ENCODE measurements at places on chromosomes 13 and 19. TPM values are rescaled to one million over a fixed set of nuclear protein-coding genes. Genes with fewer than 3 reads are reported as not detected.

IFNL1 gene
- not detected for total RNA-seq

DNA sequence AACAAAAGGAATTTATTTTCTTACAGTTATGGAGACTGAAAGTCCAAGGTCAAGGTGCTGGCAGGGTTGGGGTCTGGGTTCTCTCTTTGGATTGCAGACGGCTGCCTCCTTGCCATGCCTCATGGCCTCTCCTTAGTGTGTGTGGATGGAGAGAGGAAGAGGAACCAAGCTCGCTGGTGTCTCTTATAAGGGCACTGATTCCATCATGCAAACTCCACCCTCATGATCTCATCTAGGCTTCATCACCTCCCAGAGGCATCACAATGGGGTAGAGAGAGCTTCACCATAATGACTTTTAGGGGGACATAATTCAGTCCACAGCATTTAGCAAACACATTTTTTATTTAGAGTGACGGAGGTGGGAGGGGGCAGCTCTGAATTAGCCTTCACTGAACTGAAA is 104.9 kb upstream of the ABCC4 start:
- H3K27me3 ChIP-seq: peaks cover 9% of the 10 kb centered on the region
- no peak overlapping the region for H3K27ac ChIP-seq
- no peaks in the 10 kb centered on the region for H3K36me3 ChIP-seq
- no peak for DNase-seq
- peaks cover 10% of the 10 kb centered on the region for H3K4me1 ChIP-seq

GRCh38 chr19:9941231-9941630 is 4.9 kb upstream of the OLFM2 start:
- H3K4me3 ChIP-seq: no peak overlapping the region
- DNase-seq: no peak

GRCh38 chr13:103935117-103935516 is 868.9 kb upstream of the SLC10A2 start:
- H3K4me3 ChIP-seq: no peak overlapping the region
- H3K4me1 ChIP-seq: no peaks in the 10 kb centered on the region
- no peaks in the 10 kb centered on the region for H3K36me3 ChIP-seq
- no peak for DNase-seq

GRCh38 chr13:35832551-35832950 is 298.6 kb downstream of the DCLK1 start:
- no peaks in the 10 kb centered on the region for H3K4me1 ChIP-seq
- H3K27me3 ChIP-seq: no peaks in the 10 kb centered on the region
- no peak overlapping the region for H3K27ac ChIP-seq
- DNase-seq: no peak
- no peak overlapping the region for H3K4me3 ChIP-seq

ALG5 gene
- total RNA-seq: 28.2 TPM

- H3K27ac ChIP-seq: no peak overlapping the region
- no peaks in the 10 kb centered on the region for H3K36me3 ChIP-seq
- no peak for DNase-seq
- peaks cover 18% of the 10 kb centered on the region for H3K4me1 ChIP-seq
Measured at GRCh38 chr19:30686176-30686820, 314.1 kb downstream of the ZNF536 start.

GRCh38 chr19:11578258-11579142 is 1.1 kb upstream of the ACP5 start:
- H3K4me3 ChIP-seq: peak overlapping the region; percentile 43
- peaks cover 25% of the 10 kb centered on the region for H3K4me1 ChIP-seq
- peak overlapping the region; percentile 33 for H3K27ac ChIP-seq

GIPR gene
- not detected for total RNA-seq

DNA sequence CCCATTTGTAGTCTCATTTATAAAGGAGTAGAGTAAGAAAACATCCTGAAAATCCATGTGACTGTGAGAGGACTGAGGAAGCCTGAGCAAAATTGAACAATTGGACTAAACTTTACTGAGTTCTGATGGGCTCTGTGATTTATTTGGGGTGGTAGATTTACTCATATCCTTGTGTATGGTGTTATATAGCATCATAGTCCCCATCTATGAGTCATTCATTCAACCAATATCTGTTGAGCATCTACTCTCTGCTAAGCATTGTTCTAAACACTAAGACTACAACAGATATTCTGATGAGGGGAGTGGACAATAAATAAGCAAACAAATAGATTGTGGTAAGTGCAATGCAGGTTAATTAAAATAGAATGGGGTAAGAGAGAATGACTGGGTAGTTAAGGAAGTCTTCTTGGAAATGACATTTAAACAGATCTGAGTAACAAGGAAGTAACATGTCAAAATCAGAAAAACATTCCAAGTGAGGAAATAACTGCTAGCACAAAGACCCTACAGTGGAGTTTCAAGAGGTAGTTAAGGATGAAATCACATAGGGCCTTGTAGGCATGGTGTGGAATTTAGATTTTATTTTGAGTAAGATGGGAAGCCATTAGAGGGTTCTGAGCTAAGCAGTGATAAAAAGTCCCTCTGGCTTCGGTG is 36.3 kb upstream of the MLNR start:
- no peaks in the 10 kb centered on the region for H3K27me3 ChIP-seq
- H3K36me3 ChIP-seq: peaks cover 17% of the 10 kb centered on the region
- H3K4me1 ChIP-seq: no peaks in the 10 kb centered on the region
- no peak overlapping the region for H3K4me3 ChIP-seq
- DNase-seq: no peak
- H3K27ac ChIP-seq: no peak overlapping the region

DNA sequence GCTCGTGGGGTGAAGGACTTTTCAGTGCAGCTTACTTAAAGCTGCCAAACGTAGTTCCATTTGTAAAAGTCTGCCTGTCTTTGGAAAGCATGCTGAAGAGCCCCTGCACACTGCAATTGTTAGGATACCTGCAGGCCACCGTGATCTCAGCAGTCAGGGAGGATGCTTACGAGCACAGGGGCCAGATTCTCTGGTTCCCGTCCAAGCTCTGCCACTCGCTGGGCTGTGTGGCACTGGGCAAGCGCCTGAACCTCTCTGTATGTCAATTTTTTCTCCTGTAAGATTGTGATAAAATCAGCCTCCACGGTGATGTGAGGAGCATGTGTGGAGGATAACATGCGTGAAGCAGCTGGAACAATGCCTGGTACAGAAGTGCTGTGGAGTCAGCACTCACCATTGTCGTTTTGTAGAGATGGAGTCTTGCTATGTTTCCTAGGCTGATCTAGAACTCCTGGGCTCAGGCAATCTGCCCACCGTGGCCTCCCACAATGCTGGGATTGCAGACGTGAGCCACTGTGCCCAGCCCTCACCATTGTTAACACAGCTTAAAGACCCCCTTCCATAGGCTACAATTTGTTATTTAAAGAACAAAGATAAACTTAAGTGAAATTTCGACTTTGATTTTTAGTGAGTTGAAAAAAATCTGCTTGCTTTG is 3.5 kb downstream of the ADPRHL1 start:
- H3K27ac ChIP-seq: peak overlapping the region; percentile 44
- H3K27me3 ChIP-seq: no peaks in the 10 kb centered on the region
- peaks cover 13% of the 10 kb centered on the region for H3K36me3 ChIP-seq
- no peaks in the 10 kb centered on the region for H3K4me1 ChIP-seq

- H3K27me3 ChIP-seq: no peaks in the 10 kb centered on the region
- no peaks in the 10 kb centered on the region for H3K4me1 ChIP-seq
- no peak overlapping the region for H3K27ac ChIP-seq
- no peak overlapping the region for H3K4me3 ChIP-seq
- no peak for DNase-seq
Measured at GRCh38 chr13:110574161-110574560, 12.6 kb upstream of the RAB20 start.

- no peak overlapping the region for H3K4me3 ChIP-seq
- H3K36me3 ChIP-seq: peaks cover 37% of the 10 kb centered on the region
- no peak for DNase-seq
- peaks cover 31% of the 10 kb centered on the region for H3K4me1 ChIP-seq
- no peaks in the 10 kb centered on the region for H3K27me3 ChIP-seq
Measured at GRCh38 chr19:49110567-49110966, 3.6 kb upstream of the LIN7B start.

GRCh38 chr19:2337329-2337707 is 8.8 kb downstream of the SPPL2B start:
- H3K36me3 ChIP-seq: peaks cover 7% of the 10 kb centered on the region
- no peak overlapping the region for H3K27ac ChIP-seq
- DNase-seq: no peak
- H3K4me3 ChIP-seq: no peak overlapping the region
- peaks cover 36% of the 10 kb centered on the region for H3K4me1 ChIP-seq

DNA sequence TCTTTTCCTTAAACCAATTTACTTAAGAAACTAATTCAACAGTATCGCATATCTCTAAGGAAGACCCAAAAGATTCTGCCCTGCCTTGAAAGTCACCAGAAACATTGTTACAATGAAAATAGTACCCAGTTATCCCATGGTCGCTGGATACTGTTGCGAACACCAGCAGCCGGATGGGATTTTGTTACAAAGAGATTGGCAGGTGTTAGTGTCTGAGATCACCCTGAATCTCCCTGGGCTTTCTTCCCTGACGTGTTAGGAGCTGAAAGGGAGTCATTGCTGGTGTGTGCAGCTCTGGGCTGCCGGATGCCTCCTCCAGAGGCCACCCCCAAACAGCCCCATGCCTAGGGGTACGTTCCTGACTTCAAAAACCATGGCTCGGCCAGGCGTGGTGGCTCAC is 38.2 kb downstream of the PTPRS start:
- no peak for DNase-seq
- no peak overlapping the region for H3K27ac ChIP-seq
- no peaks in the 10 kb centered on the region for H3K27me3 ChIP-seq

CPB2 gene
- total RNA-seq: not detected

Measured in esophagus muscularis mucosa (tissue), 4 donors.